Osteoblast (primary cell): ENCODE measurements at places on chromosomes 2 and 18.

- DNase-seq: no peak
Measured at GRCh38 chr18:62795813-62796212, 80.5 kb downstream of the PHLPP1 start.

DNA sequence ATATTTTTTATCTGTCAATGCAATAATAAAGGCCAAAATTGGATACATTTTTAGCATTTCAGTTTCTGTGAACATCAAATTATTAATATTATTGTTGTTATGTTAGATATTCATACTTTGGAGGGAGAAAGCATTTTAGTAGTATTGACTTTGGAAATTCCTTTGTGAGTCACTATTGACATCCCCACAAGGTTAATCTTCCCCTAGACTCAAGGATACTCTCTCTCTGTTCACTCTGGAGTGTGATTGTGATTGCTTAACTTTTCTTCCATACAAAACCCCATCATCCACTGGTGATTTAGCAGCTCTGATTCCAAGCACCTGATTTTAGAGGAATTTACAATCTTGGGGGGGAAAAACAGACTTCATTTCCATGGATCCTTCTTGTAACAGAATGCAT lies 352.0 kb downstream of the THSD7B start:
- no peak for DNase-seq

DNA sequence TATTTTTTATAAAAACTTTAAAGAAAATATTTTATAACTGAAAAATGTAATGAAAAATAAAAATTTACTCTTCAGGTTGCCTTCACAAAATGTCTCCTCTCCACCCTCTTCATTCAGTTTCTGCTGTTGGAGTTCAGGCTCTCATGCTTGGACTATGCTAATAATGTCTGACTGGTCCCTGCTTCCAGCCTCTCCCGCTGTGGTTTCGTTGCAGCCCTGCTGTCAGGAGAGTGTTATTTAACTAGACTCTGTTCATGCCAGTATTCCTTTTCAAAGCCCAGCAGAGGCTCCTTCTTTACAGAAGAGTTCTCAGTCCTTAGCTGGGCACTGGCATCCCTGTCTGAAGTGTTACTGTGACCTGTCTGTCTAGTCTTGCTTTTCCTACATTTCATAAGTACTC lies 40.4 kb downstream of the CLIP4 start:
- DNase-seq: no peak

GRCh38 chr18:5997361-5997760 lies 102.0 kb upstream of the TMEM200C start:
- no peak for DNase-seq

GRCh38 chr2:20984408-20984807 lies 59.5 kb downstream of the APOB start:
- DNase-seq: no peak

- DNase-seq: no peak
Measured at GRCh38 chr2:65198737-65199136, 28.9 kb upstream of the ACTR2 start.

DNA sequence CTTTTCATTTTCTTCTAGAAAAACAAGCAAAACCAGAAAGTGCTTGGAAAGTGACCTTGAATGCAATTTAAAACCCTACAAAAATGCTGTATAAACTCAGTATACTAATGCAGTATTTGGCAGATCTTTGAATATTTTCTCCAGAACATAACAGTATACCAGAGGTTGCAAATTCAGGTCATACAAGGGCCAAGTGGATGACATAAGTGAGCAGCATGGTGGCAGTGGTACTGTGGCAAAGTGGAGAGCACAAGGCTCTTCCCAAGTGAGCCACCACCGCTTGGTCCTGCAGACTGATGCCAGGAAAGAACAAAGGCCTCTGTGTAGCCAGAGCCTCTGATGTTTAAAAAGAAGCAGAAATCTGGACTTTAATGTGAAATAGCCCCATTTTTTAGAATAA lies 33.1 kb downstream of the METTL4 start:
- DNase-seq: no peak

DNA sequence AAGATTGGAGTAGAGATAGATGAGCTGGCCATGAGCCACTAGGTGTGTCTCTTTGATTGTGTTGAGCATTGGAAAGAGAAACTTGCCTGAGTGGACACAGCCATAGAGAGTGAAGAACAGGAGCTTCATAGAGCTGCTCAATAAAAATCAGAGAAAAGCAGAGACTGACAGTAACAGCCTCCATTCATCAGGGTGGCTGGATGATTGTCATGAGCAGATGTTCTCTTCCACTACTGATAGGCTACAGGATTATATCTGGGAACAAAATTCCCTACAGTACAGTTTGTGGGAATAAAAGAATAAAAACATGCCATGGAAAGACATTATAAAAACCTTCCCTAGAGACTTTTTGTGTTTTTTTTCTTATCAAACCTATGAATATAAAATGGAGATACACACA lies 404.8 kb upstream of the ACVR2A start:
- DNase-seq: no peak

DNA sequence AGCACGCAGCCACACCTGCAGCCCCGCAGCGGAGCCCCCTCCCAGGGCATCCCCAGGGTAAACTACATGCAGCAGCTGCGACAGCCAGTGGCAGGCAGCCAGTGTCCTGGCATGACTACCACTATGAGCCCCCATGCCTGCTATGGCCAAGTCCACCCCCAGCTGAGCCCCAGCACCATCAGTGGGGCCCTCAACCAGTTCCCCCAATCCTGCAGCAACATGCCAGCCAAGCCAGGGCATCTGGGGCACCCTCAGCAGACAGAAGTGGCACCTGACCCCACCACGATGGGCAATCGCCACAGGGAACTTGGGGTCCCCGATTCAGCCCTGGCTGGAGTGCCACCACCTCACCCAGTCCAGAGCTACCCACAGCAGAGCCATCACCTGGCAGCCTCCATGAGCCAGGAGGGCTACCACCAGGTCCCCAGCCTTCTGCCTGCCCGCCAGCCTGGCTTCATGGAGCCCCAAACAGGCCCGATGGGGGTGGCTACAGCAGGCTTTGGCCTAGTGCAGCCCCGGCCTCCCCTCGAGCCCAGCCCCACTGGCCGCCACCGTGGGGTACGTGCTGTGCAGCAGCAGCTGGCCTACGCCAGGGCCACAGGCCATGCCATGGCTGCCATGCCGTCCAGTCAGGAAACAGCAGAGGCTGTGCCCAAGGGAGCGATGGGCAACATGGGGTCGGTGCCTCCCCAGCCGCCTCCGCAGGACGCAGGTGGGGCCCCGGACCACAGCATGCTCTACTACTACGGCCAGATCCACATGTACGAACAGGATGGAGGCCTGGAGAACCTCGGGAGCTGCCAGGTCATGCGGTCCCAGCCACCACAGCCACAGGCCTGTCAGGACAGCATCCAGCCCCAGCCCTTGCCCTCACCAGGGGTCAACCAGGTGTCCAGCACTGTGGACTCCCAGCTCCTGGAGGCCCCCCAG lies 254.1 kb downstream of the GLI2 start:
- peak; percentile 86 for DNase-seq

- no peak for DNase-seq
Measured at GRCh38 chr2:17581831-17582230, 41.3 kb downstream of the VSNL1 start.

DNA sequence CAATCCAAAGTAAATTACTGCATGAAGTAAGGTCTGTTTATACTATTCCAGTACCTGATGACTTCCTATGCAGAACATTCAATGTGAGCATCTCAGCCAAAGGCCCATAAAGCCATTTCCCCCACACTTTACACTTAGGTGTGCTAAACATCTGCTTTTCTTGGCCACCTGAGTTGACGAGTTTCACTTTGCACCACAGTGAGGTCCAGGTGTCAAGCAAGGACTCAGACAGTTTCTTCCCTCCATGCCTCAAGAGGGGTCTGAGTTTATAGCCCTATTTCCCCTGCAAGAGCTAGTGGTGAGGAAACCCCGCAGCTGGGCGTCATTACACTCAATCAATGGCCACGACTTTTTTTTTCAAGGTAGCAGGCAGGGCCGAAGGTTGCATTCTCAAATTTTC lies 107.7 kb downstream of the MREG start:
- DNase-seq: no peak

DNA sequence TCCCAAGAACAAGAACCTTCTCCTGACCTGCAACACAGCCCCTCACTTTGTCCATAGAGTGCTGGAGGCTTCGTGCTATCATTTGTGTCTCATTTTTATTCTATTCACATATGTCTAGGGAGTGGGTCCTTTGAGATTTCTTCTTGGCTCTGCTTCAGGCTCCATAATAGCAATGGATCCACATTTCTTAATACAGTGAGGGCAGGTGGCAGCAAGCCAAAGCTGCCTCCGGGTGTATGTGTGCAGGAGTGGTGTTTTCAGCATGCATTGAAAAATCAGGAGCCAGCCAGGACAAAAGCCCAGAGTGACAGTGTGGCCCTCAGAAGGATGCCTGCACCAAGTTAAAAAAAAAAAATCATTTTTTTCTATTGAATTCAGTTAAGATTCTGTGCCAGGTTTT lies 115.1 kb upstream of the PELI1 start:
- DNase-seq: no peak

DNA sequence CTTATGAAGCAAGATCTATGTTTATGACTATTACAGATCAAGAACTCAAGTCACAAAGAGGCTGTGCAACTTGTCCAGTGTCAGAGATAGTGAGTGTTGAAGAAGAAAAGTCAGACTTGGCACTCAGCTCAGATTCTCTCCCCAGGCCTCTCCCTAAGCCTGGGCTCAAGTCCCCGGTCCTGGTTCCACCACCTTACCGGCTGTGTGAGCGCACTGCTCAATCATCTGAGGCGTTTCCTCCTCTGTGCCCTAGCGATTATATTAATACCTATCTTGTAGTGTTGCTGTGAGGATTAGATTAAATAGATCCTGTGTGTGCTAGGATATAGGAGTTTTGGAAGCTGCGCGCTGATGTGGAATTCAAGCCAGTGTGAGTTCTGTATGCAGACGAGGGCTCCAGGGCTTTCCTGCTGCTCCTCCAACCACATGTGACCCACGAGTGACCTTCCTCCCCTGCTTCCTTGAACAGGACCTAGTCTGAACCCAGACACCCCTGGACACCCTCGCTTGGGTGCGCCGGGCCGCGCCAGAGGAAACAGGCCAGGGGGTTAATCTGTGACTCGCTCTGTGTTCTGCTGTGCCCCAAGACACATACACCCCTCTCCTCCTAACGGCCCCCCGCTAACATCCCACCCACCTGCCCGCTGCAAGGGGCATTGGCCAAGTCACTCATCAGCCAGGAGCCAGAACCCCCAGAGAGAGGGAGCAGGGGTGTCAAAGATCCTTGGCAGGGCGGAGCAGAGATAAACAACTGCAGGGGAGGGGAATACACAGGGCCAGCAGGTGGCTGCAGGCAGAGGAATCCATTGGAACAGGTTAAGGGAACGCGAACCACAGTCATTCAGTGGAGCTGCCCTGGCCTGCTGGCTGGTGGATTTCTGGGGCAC lies 38.3 kb downstream of the TNS1 start:
- peak; percentile 86 for DNase-seq

- DNase-seq: no peak
Measured at GRCh38 chr18:42532119-42532518, 577.1 kb downstream of the PIK3C3 start.

- no peak for DNase-seq
Measured at GRCh38 chr2:68995916-68996315, 17.1 kb upstream of the ANTXR1 start.

GRCh38 chr2:118119158-118119727 lies 31.0 kb downstream of the INSIG2 start:
- DNase-seq: no peak

DNA sequence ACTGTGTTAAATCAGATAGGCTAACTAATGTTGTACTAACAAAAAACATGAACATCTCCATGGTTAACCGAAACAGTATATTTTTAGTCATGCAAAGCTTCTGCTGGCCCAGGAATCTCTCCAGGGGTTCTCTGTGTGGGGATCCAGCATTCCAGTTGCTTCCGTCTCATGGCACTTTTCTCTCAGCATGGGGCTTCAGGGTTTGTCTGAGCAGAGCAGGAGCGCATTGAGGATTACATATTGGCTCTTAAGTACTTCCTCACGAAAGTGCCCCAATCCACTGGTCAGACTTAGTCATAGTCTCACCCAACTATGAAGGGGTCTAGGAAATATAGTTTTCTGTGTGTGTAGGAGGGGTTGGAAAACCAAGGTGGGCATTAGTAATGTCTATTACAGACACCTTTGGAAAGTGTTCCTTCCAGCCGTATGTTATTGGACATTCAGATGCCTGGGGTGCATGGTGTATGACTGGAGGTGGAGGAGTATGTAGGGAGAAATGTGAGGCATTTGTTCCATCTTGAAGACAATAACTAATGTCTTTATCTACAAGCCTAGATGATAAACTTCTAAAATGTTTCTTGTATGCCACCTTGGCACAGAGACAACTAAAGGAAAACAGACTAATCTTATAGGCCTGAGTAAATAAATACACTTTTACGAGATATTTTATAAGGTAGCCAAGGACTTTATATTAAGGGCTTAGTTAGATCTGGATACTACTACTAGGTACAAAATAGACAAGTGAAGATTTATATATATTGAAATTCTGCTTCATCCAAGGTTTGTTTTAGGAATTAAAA lies 123.8 kb upstream of the ZEB2 start:
- no peak for DNase-seq

DNA sequence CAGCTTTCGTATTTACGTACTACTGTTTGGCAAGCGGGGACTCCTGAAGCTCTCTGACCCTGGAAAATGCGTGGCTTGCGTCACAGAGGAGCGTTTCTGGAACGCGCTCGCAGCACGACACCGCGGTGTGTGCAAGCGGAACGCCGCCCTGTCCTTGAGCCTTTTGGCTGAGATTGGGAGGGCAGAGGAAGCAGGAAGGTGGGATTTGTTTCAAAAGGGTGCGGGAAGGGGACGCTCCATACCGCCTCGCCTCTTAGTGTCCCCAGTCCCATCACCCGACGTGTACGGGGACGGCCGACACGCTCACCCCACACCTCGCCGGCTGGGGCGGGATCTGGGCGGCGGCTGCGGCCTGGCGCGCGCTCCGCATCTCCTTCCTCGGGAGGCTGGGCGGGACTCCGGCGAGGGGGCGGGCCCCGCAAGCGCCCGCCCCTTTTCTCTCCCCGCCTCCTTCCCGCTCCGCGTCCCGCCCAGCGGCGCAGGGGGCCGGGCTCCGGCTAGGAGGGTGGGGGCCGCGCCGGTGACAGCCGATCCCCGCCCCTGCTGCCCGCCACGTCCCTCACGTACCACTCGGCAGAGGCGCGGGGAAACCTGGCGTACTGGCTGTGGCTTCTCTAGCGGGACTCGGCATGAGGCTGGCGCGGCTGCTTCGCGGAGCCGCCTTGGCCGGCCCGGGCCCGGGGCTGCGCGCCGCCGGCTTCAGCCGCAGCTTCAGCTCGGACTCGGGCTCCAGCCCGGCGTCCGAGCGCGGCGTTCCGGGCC lies at the start of gene PDK1:
Gene PDK1 (plus strand): TSS at position 569 of the 762 bp plus-strand sequence. CDS start 61 bp downstream, at position 630.
- peak; percentile 98 for DNase-seq
